ENCODE measurements at places on chromosomes 5 and 9. TPM values are rescaled to one million over a fixed set of nuclear protein-coding genes. Genes with fewer than 3 reads are reported as not detected.

- no peak for DNase-seq
These were observed 31.0 kb upstream of the ALDH1B1 start for GRCh38 chr9:38361473-38361850.

The TMEFF1 gene
- total RNA-seq: not detected

The ITK gene
- 15.7 TPM for total RNA-seq

The SLC30A5 gene
- total RNA-seq: 62.6 TPM

The ERAP2 gene
- total RNA-seq: 16.5 TPM

Data from vagina (tissue), 2 donors.